ENCODE measurements at places on chromosomes 3 and 15. TPM values are rescaled to one million over a fixed set of nuclear protein-coding genes. Genes with fewer than 3 reads are reported as not detected.

The TPRG1 gene
- total RNA-seq: not detected

The TFG gene
- total RNA-seq: 107 TPM

The FAM240A gene
- not detected for total RNA-seq

The UROC1 gene
- not detected for total RNA-seq

The MYRIP gene
- total RNA-seq: 0.29 TPM

The MAP6D1 gene
- total RNA-seq: 14.4 TPM

The RPL29 gene
- total RNA-seq: 2,087 TPM

The ADAMTS17 gene
- 0.06 TPM for total RNA-seq

The COLQ gene
- 0.14 TPM for total RNA-seq

The SHF gene
- 1.1 TPM for total RNA-seq

The SLC12A8 gene
- total RNA-seq: 17.9 TPM

The RCN2 gene
- 82.2 TPM for total RNA-seq

The LARP6 gene
- total RNA-seq: 28.8 TPM

The GP5 gene
- not detected for total RNA-seq

DNA sequence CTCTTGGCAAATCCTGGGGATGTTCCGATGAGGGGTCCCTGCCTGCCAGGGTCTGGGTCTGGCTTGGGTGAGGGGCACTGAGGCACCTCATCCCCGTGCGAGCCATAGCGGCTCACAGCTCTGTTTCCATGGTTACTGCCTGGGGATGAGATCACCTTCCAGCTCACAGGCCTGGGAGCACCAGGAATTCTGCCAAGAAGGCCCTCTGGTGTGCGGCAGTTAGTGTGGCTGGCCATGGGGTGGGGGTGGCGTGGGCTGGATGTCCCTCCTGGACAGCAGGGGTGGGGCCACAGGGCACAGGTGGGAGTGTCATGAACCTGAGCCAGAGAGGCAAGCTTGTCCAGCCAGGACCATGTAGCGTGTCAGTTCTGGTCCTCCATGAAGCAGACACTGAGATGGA is 22.1 kb upstream of the PRR23E start:
- no peak for DNase-seq

DNA sequence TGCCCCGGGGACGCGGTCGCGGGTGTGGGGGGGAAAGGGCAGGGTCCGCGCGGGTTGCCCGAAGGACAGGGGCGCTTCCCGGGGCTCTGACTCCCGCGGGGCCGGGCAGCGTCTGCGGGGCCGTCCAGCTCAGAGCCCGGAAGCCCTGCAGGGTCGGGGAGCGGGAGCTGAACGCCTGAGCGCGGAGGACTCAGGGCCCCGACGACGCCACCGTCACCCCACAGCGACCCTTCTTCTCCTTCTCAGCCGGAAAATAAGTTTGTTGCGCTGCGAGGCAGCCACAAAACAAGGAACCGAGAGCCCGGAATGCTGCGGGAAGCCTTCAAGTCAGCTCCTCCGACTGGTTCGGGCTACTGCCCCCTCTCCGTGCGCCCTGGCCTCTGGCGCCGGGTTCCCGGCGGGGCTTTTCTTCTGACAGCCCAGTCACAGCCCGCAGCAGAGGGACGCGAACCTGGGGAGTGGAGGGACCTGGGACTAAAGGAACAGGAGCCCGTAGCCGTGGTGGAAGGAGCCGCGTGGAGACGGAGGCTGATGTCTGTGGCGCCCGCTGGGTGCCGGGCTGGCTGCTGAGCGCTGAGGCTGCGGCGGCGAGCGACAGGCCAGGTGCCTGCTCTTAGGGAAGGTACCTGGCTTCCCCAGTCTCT is 484 bp downstream of the CNTN4 start:
- no peak for DNase-seq

GRCh38 chr15:93111451-93111850 is 22.4 kb upstream of the RGMA start:
- no peak for DNase-seq

DNA sequence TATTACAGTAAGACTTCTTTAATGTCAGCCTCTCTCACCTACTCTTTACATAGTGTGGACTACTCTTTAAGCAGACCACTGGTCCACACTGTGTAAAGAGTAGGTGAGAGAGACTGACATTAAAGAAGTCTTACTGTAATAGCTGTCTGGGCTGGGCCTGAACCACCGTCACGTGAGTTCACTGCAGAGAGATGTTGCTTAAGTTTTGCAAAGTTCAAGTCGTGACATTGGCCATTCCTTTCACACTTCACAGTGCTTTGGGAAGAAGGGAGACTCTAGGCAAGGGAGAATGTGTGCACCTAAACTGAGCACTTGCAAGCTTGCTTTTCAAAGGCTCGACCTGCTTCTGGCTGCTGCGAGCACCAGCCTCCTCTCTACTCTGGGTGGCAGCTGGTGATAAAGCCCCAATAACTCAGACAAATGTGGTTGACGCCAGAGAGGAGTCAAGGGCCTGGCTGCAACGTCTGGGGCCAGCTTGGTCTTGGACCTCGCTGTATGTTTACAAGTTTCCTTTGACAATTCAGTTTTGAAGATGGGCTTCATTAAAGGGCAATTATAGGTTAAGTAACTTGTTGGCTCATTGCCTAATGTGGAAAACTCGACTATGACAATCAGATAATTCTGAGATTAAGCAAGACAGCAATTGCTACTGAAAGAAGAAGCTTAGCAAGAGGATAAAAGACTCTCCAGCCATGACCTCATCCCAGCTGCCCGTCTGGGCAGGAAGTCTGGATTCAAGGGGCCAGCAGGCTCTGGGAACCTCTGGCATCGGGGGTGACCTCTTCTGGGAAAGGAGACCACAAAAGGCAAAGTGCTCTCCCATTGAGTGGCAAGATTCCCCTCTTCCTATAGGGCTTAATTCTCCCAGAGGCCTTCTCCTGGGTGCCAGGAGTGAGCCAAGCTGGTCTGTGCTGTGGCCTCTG is 242.1 kb upstream of the TLE3 start:
- no peak for DNase-seq

GRCh38 chr15:77014132-77015081 is 19.5 kb downstream of the PSTPIP1 start:
- no peak for DNase-seq

DNA sequence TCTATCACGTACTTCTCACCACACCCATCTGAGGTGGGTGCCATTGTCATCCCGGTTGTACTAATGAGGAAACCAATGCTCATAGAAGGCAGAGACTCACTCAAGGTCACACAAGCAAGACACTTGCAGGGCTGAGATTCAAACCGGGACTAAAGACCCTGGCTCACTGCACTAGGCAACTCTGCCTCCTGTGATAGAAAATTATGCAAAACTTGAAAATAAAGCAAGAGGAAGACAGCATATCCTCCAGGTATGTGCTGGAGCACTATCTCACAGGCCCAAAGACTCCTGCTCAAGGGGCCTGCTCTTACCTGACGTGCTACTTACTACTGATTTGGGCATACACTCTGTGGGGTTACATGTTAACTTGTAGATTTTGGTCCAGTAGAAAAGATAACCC is 25.6 kb downstream of the ANXA2 start:
- no peak for DNase-seq

GRCh38 chr15:52738311-52738710 is 51.8 kb downstream of the ONECUT1 start:
- DNase-seq: no peak

DNA sequence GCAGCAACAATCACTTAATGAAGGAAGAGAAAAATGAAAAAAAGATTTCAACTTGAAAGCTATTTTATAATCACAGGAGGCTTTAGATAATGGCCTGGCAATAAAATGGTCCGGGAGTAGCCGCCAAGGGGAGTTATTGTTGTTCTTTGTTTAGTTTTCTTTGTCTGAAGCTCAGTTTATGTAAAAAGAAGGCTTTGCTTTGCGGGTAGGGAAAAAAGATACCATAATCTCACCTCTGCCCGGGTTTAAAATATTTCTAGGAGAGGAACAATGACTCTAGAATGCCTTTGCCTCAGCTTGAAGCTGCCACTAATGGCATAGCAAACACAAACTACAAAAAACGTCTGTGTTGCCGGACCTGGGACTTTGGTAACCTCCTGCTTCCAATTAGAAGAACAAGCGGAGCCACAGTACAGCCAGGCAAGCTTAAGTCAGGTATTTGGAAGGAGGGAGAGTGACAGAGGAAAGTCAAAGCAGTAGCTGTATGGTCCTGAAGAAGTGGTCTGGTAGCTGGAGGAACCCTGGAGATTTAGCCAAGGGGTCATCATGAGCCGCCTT is 764.5 kb downstream of the TUSC7 start:
- no peak for DNase-seq

GRCh38 chr3:171066206-171066605 is 39.7 kb upstream of the SLC2A2 start:
- no peak for DNase-seq

GRCh38 chr15:62306851-62307504 is 141.9 kb upstream of the C2CD4B start:
- DNase-seq: peak; percentile 44

GRCh38 chr15:58344213-58345070 is 87.3 kb upstream of the LIPC start:
- no peak for DNase-seq

GRCh38 chr3:1798711-1799405 is 299.8 kb upstream of the CNTN4 start:
- DNase-seq: no peak

DNA sequence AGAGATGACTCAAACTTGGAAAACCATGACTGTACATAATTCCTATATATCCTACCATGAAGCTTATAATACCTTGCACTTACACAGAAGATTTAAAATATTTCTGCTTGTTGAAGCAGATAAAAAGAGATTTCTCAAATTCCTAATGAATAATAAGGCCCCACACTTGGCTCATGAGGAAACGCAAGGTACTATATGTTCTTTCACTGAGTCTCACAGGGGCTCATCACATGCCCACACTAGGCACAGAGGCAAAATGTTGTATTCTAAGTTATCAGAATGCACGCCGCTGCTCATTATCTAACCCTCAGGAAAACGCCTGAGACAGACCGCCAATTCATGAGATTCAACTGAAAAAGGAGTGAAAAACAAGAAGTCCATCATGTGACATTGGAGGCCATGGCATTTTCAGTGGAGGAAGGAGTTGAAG is 5.6 kb downstream of the MYO1E start:
- no peak for DNase-seq

DNA sequence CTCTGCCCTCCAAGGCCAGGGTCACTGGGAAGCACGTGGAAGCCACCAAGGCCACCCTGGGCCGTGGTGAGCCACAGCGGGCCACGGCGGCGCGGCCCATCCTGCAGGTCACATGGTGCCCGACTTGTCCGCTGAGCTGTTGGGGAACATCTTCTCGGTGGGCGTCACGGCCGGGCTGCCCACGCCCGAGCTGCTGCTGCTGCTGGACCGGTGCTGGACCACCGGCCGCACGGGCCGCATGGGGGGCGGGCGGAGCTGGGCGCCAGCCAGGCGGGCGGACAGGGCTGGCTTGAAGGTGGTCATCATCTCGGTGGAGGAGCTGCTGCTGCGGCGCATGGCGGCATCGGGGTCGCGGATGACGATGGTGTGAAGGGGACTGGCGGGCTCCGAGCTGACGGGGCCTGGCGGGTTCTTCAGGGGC is 22.1 kb upstream of the RAD18 start:
- DNase-seq: no peak

DNA sequence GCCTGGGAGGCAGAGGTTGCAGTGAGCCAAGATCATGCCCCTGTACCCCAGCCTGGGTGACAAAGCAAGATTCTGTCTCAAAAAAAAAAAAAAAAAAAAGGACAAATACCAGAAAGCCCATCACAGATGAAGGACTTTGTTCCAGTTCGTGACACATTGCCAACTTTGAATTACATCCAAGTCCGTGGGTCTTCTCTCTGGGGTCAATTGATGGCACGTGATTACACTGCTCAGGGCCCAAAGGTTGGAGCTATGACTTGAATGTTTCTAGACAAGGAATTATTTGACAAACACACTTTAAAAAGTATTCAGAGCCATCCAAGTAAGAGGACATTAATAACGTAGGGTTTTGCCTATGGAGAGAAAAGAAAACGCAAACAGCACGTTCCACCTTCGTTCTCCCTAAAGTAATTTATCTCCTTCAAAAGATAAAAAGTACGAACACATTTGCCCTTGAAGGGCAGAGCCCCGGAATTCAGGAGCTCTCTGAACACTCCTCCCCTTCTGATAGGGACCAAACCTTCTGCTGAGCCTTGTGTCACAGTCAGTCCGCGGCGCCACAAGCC is 31.3 kb upstream of the ST3GAL6 start:
- DNase-seq: no peak

- peak; percentile 67 for DNase-seq
Observed at GRCh38 chr3:105598042-105598796, 231.5 kb downstream of the ALCAM start.

- no peak for DNase-seq
Observed at GRCh38 chr3:151789853-151790463, 24.0 kb upstream of the AADAC start.

DNA sequence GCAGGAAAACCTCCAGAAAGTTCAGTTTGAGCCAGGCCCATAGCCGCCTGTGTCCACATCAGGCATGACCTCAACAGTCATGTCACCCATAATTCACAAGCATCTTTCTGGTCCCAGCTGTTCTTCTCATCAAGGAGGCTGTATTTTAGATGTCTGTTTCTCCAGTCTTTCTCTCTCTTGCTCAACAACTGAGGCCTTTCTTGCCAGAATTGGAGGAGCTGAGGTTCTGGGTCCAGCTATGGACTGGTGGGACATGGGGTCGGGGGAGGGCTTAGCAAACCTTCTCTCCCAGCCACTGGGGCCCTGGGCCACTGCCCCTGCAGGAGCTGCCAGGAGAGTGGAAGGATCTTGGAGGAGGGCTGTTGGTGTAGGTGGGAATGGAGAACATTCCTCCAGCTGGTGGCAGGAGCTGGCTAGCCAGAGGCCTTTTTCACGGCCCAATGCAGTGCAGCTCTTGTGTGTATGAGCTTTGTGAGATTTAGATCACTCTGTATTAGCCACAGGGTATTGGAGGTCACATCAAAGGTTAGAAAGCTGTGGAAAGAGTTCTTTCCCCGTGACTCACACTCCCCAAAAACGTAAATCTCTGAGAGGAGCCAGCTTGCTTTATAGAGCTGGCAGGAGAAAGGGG is 23.5 kb downstream of the MAGEF1 start:
- peak; percentile 13 for DNase-seq
